ENCODE measurements at places on chromosomes 4 and X. TPM values are rescaled to one million over a fixed set of nuclear protein-coding genes. Genes with fewer than 3 reads are reported as not detected.

Gene KLF8
- total RNA-seq, result 10.9 TPM

Gene SH3D19
- total RNA-seq, result not detected

GRCh38 chrX:16770970-16771482 is 15.2 kb upstream of the TXLNG start:
- no peaks in the 10 kb centered on the region for H3K27me3 ChIP-seq
- no peak overlapping the region for H3K4me3 ChIP-seq
- H3K36me3 ChIP-seq, result no peaks in the 10 kb centered on the region
- no peaks in the 10 kb centered on the region for H3K4me1 ChIP-seq

DNA sequence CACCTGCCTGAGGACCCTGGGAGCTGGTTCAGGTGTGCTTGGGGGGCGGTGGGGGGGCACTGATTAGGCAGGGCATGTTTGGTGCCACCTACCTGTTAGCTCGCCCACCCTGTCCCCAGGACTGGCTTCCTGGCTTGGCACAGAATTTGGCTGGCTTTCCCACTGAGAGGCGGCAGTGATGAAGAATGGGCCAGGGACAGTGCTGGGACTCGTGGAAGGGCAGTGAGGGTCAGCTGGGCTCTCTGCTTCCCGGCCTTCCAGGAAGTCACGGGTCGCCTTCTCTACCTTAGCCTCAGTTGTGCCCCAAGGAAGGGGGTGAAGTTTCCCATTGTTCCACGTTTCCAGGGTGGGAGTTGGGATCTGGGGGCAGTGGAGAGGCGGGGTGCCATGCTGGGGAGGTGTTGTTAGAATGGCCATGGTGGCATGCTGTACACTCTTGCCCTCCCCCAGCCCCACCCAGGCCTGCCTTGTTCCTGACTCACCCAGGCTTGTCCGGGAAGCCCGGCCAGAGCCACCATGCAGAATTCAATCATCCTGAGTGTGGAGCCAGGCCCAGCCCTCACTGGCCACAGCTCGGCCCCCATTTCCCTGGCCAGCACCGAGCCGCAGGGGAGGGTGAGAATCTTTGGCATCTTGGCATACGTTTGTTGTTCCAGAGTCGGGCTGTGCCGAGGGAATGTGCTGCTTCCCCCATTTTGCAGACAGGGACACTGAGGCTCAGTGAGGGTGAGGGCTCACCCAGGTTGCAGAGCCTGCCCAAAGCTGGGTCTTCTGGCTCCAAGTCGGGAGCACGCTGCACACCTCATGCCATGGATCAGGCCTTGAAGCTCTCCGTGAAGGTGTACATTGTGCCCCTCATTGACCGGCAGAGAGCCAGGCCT is 21.9 kb upstream of the GPR78 start:
- H3K4me1 ChIP-seq, result no peaks in the 10 kb centered on the region
- no peak for ATAC-seq
- no peak overlapping the region for H3K4me3 ChIP-seq
- H3K27ac ChIP-seq, result no peak overlapping the region

GRCh38 chr4:100288811-100289529 is 98.7 kb upstream of the DDIT4L start:
- no peaks in the 10 kb centered on the region for H3K4me1 ChIP-seq
- H3K27ac ChIP-seq, result no peak overlapping the region
- H3K36me3 ChIP-seq, result no peaks in the 10 kb centered on the region
- ATAC-seq, result no peak
- no peak overlapping the region for H3K4me3 ChIP-seq
- H3K27me3 ChIP-seq, result peaks cover 3% of the 10 kb centered on the region

Data from activated T-helper 17 cell treated with anti-CD3 and anti-CD28 coated beads, Interleukin-2, amount 50 U/mL, for 72 hours (primary cell).